Activated naive CD8-positive, alpha-beta T cell treated with anti-CD3 and anti-CD28 coated beads, Interleukin-2, amount 50 U/mL, for 16 hours (primary cell): ENCODE measurements at places on chromosomes 2 and 18.

- DNase-seq, result no peak
Measured at GRCh38 chr2:7625392-7626138, 708.4 kb downstream of the RNF144A start.

- DNase-seq, result no peak
Measured at GRCh38 chr2:180520921-180521581, 459.4 kb upstream of the UBE2E3 start.

DNA sequence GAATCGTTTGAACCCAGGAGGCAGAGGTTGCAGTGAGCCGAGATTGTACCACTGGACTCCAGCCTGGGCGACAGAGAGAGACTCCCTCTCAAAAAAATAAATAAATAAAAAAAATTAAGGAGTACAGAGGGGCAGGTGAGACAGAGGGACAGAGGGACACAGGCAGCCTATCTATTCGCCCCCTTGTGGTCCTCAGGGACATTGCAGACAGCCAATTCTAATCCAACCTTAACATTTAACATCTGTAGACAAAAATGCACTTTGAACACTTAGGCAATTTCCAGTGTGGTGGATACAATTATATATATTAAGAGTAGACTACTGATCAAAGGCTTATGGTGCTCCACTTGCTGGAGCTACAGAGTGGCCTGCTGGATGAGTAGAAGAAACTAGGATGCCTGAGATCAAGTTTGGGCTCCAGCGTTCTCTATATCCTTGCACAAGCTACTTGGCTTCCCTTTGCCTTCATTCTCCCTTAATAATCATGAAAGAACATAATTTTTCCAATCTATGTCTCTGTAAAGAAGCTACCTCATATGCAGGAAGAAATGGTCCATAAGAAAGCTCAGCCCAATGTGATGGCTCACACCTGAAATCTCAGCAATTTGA lies 8.2 kb upstream of the SMARCAL1 start:
- peak; percentile 3 for DNase-seq

DNA sequence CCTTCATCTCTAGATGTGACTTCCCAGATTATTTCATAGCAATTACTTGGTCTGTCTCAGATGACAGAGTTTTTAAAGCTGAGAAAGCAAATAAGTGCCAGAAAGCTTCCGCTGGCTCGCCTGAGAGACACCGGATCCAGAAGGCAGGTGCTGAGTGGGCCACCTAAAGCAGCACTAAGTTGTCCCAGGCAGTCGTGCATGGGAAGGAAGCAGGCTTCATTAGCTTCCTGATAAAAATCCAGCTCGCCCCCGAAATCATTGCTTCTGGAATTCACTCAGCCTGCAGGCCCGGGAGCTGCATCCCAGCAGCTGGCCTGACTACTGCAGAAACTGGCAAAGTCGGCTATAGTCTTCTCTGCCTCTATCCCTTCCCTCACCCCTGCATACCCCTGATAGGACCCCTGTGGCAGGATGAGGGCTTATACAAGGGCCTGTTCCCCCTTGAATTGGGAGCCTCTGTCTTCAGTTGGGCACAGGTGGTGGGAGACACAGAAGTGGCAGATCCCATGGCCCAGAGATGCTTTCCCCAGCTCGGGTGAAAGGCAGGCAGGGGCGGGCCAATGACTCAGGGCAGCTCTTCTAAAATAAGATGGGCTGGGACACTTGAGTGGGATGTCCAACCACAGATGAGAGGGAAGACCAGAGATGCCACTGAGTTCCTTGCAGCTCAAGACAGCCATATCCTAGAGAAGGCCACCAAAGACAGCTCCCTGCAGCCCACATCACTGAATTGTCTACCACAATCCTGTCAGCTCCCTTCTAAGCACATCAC lies 262.4 kb upstream of the PKDCC start:
- no peak for DNase-seq

- DNase-seq, result no peak
Measured at GRCh38 chr2:214881647-214882202, 72.2 kb upstream of the BARD1 start.

DNA sequence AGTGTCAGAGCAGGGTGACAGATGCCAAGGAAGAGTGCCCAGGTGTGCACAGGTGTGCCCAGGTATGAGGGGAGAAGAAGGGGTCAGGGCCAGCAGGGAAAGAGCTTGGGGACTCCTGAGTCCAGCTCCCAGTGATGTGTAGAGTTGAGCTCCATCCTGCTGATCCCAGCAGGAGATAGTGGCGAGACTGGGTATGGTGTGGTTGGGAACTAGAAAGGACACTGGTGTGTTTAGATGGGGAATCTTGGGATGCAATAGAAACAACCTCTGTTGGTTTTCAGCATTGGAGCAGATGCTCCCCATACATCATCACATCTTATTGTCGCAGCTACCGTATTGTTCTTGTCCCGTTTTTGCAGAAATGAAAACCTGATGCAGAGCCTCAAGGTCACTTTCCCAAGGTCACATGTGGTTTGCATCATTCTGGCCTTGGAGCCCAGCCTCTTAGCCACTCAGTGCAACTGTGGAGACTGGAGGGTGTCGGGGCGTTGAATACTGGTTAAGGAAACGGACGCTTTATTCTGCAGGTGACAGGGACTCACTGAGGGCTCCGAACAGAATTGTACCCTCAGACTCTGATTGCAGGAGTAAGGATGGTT lies 166.7 kb downstream of the AGAP1 start:
- DNase-seq, result no peak

DNA sequence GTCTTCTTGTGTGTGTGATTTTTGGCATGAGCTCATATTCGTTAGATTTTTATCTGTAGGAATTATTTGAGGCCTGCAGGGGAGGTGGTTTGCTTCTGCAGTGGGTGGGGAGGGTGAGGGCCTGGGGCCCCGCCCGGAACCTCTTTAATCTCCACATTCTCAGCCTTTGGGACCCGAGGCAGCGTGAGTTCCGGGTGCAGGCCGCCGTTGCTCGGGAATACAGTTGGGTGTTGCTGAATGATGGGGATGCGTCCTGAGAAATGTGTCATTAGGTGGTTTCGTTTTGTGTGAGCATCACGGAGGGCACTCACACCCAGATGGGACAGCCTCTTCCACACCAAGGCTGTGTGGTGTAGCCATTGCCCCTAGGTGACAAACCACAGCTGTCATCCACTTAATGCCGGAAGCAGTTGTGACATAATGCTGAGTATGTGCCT lies 13.7 kb upstream of the GAL3ST2 start:
- DNase-seq, result no peak

DNA sequence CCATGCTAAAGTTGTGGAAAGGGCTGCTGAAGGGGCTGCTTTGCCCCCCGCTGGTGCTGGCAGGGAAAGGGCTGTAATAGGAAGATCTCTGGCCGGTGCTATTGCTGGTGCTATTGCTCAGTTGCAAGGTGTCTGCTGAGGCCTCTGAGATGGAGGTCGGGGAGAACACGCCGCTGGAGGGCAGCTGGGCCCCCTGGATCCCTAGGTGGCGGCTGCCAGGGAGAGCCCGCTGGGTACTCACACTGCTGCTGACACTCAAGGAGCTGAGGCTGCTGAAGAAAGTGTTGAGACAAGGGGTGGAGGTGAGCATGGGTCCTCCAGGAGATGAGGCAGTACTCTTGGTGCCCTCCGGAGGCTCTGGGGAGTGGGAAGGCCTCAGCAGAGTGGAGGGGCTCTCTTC lies 4.2 kb downstream of the FOXI3 start:
- DNase-seq, result no peak

GRCh38 chr2:33298233-33298632 lies 178.2 kb upstream of the RASGRP3 start:
- no peak for DNase-seq

DNA sequence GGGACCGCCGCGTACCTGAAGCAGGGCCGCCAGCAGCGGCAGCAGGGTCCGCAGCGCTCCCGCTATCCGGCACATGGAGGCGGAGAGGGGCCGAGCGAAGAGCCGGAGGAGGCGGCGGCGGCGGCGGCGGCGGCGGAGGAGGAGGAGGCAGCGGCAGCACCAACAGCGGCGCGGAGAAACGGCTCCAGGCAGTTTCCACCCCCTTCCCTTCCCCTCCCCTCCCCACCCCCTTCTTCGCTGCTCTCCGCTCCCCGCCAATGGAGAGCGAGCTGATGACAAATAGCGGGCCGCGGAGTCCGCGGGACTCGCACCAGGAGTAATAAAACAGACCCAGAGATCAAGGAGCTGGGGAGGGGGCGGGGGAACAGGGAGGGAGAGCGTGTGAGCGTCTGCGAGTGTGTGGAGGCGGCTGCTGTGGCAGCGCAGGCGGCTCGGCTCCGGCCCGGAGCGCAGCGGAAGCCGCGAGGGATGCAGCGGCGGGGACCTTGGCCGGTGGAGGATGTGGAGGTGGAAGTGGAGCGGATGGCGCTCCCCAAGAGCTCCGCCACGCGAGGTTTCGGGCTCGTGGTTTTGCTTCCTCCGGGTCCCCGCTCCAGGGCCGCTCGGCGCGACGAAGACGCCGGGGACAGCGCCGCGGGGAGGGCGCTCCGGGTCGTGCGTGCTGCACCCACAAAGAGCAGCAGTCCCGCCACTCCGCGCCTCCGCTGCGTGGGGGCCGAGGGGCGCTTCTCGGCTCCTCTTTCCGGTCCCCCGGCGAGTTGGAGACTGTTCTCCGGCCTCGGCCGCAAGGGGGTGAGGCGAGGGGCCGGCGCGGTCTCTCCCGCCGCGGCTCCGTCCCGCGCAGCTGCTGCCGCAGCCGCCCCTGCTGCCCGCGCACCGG lies at the start of gene CDH2:
CDH2 (minus strand) TSS at position 183 of the 880 bp plus-strand sequence; CDS start at position 75, 108 bp downstream.
- DNase-seq, result no peak

GRCh38 chr2:38971377-38971776 lies 81.7 kb downstream of the ARHGEF33 start:
- DNase-seq, result no peak

DNA sequence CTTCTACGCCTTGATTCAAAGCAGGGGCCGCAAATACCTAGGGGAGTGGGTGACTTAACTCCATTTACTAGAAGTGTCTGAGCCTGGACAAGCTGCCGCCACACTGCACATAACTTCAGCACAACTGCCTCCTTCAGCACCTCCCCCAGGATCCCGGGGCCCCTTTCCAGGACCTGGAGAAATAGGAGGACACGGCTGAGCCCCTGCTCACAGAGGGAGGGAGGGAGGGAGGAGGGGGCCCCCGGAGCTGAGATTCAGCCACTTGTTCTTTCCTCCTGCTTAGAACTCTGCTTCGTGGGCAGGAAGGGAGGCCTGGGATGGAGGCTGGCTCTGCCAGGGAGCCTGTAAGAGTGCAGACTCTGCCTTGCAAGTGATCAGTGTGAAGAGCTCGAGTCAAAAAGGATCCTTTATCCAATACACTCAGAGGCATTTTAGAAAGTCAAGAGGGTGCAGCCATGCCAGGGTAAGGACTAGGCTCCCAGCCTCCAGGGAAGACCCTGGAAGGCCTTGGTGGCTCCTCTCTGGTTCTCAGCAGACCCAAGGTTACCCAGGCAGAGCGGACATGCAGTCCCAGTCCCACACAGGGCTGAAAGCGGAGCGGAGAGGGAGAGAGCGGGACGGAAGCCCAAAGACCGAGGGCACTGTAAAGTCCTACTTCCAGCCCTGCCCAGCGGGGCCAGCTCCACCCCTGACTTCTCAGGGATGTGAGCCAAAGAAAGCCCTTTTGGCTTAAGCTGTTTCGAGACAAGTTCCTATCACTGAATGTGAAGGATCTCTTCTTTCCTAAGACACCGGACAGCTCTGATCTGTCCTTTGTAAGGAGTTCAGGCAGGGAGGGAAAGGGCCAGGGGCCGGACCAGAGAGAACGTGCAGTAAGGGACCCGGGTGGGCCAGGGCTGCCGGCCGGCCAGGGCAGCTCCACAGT lies 8.6 kb upstream of the ARMC9 start:
- no peak for DNase-seq

DNA sequence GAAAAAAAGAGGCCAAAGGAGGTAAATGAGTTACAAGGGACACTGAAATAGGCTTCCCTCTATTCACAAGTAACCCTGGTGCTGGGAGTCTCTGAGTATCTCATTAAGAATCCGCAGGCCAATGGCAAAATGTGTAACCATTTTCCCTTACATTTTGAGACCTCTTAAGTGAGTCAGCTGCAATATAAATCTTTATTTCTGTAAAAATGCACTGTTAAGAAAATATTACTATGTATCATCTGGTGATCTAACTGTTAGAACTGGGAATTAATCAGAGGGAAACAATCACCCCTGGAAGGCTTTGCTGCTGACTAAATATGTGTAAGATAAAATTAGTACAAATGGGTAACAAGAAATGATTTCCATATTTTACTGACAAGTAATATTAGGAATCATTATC lies 483.1 kb upstream of the CHST9 start:
- DNase-seq, result no peak

DNA sequence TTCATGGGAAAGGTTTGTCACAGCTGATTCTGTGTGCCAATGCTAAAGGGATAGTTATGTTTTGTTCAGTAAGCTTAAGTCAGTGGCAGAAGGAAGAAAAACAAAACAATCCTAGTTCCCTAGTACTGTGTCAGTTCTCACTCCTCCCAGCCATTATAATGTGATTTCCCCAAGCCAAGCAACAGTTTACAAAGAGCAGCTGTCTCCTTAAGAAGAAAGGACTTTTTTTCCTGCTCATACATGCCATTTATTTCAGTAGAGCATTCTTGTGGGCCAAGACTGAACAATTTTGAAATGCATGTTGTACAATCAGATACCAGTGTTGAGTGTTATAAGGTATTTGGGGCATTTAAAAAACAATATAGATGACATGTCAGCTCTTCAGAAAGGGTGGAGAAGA lies 52.1 kb downstream of the NEMP2 start:
- no peak for DNase-seq

GRCh38 chr2:22691666-22692065 lies 693.3 kb upstream of the KLHL29 start:
- no peak for DNase-seq

DNA sequence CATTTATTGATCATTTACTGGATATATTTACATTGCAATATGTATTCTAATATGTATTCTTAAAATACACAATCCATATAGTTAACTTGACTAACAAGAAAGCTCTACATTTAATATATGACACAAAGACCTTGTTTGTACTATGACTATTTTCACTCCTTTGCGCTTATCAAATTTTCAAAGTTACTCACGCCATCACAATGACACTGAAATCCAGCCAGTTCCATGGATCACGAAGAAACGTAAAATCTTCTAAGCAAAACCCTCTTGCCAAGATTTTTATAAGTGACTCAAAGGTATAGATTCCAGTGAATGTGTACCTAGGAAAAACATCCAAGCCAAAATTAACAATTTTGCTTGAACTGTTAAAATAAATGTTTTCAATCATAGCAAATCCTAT lies 39.6 kb downstream of the SCN3A start:
- no peak for DNase-seq

DNA sequence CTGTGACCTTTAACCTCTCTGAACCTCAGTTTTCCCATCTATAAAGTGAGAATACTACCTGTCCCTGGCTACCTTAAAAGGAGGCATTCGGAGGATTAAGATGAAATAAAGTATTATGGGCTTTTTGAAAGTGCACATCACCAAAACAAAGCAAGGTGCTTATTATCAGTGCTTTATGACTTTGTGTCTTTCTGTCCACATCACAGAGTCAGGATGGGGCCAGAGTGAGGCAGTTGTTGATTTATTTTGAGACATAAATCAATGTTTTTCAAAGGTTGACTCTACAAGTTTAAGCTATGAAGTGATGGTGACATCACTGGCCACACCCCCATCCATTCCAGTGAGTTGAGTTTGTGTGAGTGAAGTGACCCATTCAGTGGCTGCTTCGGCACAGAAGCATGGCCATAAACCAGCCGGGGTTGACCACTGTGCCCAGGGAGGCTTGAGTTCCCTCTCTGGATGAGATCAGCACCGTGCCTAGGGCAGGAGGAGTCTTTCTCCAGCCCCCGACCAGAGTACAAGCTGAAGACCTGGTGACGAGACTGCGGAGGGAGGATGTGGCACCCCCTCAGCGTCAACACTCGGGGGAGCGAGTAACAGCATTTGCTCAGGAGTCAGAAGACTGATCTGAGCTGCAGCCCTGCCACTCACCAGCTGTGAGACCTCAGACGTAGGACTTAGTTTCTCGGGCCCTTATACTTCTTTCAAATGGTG lies 89.0 kb upstream of the PPP1CB start:
- no peak for DNase-seq
